GM23338 (cell line): ENCODE measurements at places on chromosomes 13 and 19.

DNA sequence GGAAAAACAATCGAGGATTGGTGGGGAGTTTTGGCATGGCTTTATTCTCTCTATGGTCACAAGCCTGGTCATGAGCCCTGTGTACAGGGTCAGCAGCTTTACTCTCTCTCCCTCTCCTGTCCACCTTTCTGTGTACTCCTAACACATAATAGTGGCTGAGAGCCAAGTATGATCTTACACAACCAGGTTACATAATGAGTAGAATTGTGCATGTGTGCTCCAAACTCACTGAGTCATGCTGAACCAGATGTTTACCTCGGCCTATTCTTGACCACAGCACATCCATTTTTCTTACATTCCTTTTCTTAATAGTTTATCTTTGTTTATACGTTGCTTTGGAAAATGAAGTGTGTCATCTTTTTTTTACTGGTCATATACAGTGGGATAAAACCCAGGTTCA, 53.1 kb downstream of the ZNF254 start:
- DNase-seq, result no peak

- no peak for DNase-seq
Measured at GRCh38 chr19:46451352-46451751, 20.0 kb downstream of the PNMA8A start.

DNA sequence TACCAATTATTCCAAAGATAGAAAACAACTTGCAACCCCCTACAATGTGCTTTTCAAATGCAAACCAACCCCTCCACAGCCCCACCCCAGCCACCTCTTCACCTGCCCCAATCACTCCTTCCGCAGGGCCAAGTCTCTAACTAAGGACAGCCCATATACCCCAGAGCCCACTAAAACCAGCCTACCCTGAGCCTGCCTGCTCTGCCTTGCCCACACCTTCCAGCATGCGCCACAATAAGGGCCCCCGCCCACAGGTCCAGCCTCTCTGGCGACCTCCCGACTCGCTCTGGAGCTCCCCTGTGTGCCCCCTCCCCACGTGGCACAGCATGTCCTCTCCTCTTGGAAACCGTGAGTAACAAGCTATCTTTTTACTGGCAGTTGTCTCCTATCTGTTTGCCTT, 42.8 kb upstream of the MEDAG start:
- DNase-seq, result peak; percentile 83

GRCh38 chr13:25085125-25085742, 10.7 kb upstream of the PABPC3 start:
- DNase-seq, result peak; percentile 84

DNA sequence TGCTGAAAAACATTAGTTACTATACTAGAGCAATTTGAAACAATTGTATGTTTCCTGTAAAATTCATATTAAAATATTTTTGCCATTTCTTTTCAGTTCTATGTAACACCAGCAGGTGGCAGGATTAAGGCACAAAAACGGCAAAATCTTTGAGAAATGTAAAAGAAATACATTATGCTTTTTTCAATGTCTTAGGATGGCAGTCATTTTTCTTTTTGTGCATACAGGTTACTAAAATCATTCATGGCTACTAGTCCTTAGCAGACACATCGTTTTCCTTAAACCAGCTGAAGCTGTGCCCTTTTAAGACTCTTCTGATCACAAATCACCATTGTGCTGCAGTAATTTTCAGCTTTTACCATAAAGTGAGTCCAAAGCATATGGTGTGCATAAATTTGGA, 800.7 kb upstream of the SLITRK5 start:
- peak; percentile 32 for DNase-seq

DNA sequence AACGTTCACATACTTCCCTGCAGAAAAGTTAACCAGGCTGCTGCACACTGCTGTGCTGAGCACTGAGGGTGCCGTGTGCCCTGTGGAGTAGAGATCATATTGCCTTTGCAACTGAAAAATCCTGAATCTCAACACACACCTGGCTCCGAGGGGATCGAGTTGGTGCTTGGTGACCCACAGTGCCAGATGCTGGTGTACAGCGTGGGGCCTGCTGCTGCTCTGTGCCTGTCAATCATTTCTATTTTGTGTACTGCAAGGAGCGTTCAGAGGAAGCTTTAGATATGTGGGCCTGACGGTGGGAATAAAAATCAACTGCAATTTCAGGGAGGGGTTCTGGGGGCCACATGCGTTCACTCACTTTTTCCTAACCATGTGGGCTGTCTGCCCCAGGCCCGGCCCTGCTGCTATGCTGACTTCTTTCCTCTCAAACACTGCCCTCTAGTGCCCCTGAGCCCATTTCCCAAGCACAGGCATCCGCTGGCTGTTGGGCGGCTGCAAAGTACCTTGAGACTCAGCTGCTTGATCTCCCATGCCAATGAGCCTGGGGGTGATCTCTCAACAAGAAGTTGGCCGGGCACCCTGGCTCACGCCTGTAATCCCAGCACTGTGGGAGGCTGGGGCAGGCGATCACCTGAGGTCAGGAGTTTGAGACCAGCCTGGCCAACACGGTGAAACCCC, 9.7 kb upstream of the LENG8 start:
- peak; percentile 93 for DNase-seq

GRCh38 chr19:49554701-49555181, 25.6 kb downstream of the NOSIP start:
- no peak for DNase-seq

DNA sequence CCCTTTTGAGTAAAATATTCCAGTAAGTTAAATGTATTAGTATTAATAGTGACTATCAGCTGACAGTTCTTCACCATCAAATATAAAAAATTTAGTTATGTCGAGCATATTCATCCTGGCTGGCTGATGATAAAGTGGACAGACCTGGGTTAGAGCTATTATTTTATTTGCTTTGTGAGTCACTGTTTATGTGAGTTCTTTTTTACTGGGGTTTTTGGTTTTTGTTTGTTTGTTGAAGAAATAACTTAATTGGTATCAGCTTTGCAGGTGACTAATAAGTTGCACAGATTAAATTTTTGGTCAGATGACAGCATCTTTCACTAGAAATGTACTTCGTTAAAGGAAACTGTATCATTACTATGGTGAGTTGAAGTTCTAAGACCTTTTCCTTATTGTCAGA, 224.7 kb downstream of the GGACT start:
- DNase-seq, result no peak

GRCh38 chr13:109881961-109882558, 95.7 kb upstream of the IRS2 start:
- no peak for DNase-seq

DNA sequence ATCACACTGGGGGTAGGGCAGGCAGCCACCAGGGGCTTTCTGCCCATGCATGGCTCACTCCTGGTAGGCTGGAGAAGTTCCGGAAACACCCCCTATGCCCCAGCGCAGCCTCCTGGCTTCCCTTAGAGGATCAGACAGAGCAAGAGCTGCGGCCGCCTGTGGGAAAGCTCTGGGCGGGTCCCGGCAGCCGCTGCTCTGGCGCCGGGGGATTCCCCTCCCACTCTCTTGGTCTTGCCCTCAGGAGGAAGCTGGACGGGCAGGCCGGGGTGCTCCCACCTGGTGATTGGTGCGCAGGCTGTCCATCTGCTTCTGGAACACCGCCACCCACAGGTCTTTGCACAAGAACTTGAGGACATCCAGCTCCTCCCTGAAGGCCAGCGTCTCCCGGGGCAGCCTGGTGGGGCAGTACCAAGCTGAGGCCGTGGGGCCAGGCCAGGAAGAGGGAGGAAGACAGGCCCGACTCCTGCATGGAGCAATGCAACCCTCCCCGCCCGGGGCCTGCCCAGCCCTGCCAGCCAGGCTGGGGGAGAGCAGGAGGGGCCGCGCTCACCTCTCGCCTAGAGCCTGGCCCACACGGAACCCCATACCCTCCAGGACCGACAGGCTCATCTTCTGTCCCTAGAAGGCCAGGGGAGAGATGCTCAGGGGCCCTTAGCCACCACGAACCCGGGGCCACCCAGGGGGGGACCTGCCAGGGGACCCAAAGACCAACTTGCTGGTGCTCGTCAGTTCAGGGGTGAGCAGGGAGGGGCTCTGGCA, 4.0 kb upstream of the NKPD1 start:
- DNase-seq, result peak; percentile 82

- DNase-seq, result peak; percentile 62
Measured at GRCh38 chr19:31352296-31352781, 3.1 kb upstream of the TSHZ3 start.

- DNase-seq, result no peak
Measured at GRCh38 chr13:42766016-42766415, 15.4 kb upstream of the FAM216B start.

- no peak for DNase-seq
Measured at GRCh38 chr19:23909222-23909621, 5.5 kb upstream of the ZNF726 start.

- DNase-seq, result no peak
Measured at GRCh38 chr13:110354715-110355473, 47.8 kb downstream of the COL4A2 start.

DNA sequence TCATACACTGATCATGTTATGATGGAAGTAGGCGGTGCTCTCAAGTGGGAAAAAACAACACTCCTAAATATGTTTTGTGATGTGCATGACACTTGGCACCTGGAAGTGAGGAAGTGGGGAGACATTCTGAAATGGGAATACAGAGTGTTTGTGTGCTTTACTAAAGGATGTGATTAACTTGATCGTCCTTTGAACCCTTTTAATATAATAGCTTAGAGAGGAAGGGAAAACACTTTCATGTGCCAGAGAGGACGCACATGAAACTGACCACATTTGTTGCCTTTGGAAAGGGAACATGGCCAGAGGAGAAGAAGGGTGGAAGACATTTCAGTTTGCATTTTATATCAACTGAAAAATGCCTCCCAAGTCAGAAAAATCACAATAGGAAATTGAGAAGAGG, 31.4 kb downstream of the SMAD9 start:
- DNase-seq, result no peak

GRCh38 chr13:100584896-100585295, 3.7 kb downstream of the GGACT start:
- DNase-seq, result peak; percentile 16

- no peak for DNase-seq
Measured at GRCh38 chr13:37192956-37193355, 87.5 kb upstream of the CSNK1A1L start.

DNA sequence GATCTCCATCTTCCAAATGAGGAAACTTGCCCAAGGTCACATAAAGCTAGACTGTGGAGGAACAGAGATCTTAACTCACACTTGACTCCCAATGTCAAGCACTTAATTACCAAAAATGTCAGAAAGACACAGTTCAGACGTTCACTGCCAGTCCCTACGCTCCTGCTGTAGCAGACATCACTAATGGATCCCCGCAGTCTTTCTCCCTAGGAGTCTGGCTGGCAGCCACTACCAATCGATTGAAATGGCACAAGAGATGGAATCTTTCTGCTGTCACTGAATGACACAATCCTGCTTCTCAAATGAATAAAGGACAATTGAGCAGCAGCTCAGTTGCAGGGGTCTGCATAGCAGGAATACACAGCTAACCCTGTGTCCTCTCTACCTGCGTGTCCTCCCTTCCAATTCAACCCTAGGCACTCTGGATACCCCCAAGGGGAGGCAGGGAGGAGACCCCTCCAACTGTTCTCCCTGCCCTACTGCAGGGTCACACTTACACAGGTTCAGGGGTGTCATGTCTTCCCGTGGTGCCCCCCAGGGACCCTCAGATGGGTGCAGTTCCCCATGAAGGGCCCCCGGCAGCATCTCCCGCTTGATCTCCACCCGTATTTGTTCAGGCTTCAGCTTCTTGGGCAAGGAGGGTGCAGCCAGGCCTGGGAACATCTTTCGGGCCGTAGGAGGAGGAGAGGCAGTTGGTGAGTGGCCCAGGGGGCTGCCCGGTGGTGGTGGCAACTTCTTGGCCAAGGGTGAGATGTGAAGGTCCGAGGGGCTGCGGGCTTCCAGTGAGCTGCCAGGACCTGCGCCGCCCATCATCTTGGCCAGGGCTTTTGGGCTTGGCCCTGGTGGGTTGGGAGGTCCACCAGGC, 7.9 kb upstream of the AKAP8L start:
- no peak for DNase-seq

DNA sequence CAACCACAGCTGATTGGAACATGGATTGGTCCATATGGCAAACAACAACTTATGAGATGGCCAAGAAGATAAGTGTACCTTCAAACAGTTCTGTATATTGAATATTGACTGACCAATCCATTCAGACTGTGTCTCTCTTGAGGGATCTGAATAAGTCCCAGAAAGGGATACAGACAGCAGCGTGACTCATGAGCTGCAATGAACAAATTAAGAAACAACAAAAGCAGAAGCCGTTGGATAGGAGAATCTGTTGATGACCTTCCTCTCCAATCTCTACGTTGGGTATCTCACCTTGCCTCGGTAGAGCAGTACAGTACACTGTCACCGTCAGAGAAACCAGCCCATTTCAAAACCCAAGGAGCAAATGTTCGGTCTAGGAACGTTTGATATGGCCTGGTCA, 21.3 kb downstream of the MBD3L2B start:
- DNase-seq, result no peak

DNA sequence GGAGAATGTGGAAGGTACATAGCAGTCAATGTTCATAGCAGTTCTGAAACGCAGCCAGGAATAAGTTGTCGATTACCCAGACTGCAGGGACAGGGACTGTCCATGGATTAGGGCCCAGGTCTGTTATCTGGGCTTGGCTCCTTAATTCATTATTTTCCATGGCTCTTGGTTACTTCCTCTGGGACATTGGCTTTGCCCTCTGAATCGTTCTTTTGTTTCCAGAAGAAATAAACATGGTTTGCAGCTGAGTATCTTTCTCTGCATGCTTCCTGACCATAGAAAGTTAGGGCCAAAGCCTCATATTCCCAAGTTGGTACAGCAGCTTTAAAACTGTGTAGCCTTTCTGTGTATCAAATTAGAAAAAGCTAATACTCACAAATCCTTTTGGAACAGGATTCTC, 121.7 kb upstream of the MAB21L1 start:
- no peak for DNase-seq

- no peak for DNase-seq
Measured at GRCh38 chr13:33764716-33765115, 53.2 kb upstream of the RFC3 start.

DNA sequence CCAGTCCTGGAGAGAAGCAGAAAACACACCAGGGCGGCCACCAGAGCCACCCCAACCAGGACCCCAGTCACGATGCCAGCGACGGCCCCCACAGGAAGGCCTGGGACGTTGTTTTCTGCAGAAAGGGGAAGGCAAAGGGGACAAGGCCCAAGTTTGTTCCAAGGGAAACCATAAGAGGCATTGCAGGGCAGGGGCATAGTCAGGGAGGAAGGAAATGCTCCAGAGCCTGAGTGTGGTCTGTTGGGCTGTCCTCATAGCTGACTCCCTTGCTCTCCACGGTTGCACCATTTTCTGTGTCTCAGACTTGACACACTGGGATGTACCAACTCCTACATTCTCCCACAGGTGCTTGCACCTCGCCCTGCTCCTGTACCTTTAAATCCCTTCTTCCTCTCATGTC, 5.2 kb downstream of the CEACAM4 start:
- DNase-seq, result no peak

GRCh38 chr13:75645141-75645540, 9.0 kb downstream of the LMO7 start:
- no peak for DNase-seq

DNA sequence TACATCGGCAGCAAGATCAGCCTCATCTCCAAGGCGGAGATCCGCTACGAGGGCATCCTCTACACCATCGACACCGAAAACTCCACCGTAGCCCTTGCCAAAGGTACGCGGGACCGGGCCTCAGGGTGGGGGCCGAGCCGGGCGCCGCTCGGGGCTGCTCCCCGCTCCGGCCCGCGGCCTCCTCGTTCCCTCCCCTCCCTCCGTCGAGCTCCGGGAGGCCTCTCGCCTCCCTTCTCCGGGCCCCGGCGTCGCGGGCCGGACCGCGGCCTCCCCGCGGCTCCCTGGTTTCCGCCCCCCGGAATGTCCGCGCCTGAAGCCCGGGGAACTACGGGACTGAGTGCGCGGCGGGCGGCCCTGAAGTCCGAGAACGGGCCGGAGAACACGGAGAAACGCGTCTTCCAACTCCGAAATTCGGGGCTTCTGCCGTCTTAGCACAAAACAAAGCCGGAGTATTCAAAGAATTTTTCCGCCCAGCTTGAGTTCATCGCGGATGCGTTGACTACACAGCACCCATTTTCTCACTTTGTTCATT, 423 bp downstream of the LSM14A start:
- no peak for DNase-seq
